GM06990 (cell line): ENCODE measurements at places on chromosomes 3 and 15.

DNA sequence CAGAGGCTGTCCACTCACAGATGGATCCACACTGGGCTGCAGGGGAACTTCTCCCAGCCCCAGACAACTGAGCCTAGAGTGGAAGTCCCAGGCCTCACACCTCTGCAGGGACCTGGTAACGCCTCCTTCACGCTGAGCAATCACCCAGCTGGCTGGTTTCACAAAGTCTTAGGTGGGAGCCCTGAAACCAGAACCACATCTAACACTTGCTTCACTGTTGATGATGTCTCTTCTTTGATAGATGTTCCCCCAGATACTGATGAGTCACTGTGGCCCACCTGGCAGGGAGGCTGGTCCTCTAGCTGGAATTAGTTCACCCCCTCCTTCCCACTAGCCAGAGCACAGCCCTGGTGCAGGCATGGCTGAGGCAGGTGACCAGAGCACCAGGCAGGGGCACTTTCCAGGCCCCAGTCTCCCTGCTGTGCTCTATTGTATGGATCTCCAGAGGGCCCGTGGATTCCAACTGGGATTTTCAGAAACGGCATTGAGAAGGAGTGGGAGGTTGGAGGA is 33.5 kb downstream of the MYL3 start:
- DNase-seq, result peak; percentile 71

DNA sequence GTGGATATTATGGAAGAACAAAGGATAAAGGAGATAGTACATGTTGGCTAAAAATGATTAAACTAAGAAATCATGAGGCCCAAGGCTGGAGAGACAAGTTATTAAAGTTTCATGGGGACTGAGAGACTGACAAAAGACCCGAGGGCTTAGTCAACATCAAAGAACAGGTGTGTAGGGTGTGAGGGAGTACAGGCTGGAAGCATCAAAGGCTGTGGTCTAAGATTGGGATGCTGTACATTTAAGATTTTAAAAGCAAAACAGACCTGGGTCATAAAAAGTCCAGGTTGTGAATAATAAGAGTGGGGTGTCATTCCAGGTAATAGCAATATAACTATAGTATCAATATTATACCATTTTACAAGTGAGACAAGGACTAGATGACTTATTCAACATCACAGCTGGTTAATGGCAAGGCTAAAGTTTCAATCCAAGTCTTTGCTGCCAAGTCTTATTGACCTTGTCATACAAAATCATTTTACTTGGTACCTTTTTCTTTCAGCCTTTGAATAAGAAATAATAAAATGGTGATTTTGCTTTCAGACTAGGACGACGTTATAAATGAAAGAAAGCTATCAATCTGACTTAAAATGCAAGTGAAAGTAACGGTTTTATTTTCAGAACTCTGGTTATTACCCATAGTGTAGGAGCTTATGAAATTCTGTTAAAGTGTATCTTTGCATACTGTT is 211.6 kb downstream of the TNIK start:
- peak; percentile 74 for DNase-seq

- DNase-seq, result peak; percentile 51
Observed at GRCh38 chr3:158106766-158107471, 699 bp upstream of the SHOX2 start.

- no peak for DNase-seq
Observed at GRCh38 chr3:184808021-184808420, 3.9 kb upstream of the VPS8 start.

DNA sequence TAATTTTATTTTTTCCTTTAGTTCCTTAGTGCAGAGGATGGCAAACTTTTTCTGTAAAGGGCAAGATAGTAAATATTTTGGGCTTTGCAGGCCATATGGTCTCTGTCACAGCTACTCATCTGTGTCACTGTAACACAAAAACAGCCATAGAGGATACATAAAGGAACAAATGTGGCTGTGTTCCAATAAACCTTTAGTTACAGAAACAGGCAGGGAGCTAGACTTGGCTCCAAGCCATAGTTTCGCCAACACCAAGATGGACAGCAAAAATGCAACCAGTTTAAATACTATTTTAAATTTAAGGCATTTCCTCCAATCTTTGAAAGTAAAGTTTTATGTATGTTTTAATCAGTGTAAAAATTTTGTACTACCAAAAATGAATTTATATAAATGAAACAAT is 753.4 kb downstream of the FHIT start:
- DNase-seq, result no peak

DNA sequence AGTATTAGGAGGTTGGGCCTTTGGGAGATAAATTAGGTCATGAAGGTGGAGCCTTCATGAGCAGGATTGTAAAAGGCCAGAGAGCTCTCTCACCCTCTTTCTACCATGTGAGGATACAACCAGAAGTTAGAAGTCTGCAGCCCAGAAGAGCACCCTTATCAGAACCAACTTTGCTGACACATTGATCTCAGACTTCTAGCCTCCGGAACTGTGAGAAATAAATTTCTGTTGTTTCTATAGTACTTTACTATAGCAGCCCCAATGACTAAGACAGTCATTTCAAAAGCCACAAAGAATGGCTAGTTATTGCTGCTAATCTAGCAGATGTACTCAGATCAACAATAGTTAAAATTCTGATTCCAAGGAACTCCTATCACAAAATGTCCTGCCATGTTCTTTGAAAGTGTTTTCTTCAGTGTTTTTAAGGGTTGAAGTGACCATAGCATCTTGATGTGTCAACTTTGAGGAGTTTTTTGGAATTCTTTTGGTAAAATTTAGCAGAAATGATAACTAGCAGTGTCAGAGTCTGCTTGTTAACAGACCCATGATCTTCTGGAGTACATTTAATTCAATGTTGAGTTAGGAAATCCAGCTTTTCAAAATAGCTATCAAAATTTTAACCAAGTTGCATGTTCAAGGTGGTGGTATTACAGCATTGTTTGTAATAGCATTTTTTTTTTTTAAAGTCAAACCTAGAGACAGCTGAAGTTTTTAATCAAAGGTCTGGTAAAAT is 10.3 kb downstream of the DZIP3 start:
- no peak for DNase-seq
